ENCODE measurements at places on chromosomes 3 and 15.

DNA sequence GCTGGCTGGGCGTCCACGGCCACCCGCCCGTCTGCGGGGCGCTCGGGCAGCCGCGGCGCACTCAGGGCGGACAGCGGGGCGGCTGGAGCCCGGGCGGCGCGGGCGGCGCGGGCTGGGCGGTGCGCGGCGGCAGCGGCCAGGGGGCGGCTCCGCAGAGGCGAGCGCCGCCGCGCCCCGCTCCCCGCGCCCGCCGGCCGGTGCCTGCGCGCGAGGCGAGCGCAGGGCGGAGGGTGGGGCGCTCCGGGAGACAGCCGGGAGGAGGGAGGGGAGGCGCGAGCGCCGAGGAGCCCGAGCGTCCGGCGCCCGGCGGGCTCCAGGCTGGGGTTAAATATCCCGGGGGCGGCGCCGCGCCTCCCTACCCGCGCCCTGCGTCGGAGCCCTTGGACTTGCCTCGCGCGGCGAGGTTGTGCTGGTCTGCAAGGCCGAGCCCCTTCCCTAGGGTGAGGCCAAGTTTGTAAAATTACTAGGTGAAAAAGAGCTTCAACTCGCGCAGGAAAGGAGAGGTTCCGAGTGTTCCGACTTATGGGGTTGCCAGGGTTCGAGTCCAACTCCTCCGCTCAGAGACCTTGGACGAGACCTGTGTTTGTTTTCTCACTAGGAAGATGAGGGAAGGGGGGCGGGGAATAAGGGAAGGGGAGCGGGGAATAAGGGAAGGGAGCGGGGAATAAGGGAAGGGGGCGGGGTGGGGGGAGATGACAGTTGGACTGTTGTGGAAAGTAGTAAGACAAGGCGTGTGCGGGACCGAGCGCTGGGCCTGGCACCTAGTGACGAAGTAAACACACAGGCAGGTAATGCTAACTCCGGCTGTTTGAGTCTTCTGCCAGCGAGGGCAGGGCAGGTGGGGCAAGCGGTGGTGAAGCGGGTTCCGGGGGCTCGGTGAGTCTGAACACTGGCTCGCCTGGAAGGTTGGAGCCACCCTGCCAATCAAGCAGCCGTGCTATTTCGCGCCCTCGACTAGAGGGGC, at the start of gene TNFAIP8L3:
TSS of gene TNFAIP8L3 (minus strand) at position 301 of the 964 bp plus-strand sequence. CDS start 311 bp downstream, outside the sequence.
- no peak for DNase-seq

GRCh38 chr15:93973287-93973686, 258.1 kb upstream of the MCTP2 start:
- no peak for DNase-seq

GRCh38 chr3:141452045-141452444, 34.8 kb upstream of the RASA2 start:
- peak; percentile 70 for DNase-seq

DNA sequence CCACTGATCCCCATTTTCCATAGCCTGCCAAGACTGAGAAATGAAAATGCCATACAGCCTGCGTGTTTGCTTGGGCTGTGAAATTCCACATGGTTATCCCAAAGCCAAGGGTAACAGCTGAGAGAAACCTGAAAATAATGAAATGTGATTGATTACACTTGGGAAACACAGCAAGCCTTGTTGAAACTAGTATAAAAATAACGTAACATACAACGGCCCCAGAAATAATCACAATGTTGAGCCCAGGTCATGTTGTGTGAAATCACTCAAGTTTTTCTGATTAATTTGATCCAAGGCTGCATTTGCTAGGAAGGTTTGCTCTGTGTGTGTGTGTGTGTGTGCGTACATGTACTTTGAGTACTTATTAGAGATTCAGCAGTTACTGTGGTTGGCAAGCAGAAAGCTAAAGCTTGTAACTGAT, 269.0 kb downstream of the OXSM start:
- DNase-seq: no peak

DNA sequence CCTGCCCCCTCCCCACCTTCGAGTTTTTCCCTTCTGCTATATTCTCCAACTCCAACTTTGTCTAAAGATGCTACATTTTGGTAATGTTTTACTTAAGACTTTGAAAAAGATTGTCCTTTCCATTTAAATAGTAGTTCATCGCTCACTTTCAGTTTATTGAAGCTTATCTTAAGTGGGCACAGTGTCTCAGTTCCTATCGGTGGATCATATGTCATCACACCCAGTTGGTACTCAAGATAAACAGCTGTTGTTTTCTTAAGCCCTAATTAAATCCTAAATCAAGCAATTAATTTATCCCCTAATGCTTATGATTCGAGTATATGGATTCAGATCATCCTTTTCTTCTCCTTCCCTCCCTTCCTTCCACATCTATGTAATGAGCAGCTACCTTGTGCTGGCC, 210.7 kb downstream of the TLE3 start:
- DNase-seq: no peak

- no peak for DNase-seq
Observed at GRCh38 chr15:69555080-69555479, 102.5 kb downstream of the RPLP1 start.

DNA sequence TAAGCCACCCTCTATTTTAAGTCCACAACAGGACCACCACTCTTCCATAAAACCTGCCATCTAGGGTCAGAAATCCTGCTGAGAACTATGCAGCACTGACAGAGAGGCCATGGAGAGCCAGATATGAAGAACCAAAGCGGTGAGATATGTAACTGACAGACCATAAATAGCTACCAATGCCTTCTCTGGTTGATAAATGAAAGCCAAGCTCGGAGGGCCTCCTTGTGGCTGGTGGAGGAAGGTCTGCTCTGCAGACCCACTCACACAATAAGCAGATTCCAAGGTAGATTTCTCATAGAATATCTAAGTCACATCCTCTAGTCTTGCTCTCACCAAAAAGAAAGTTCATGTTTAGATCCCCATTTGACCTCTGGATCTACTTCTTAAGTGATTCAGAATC, 38.9 kb downstream of the RYK start:
- DNase-seq: no peak

- no peak for DNase-seq
Observed at GRCh38 chr3:71591101-71591500, 7.6 kb upstream of the FOXP1 start.

GRCh38 chr3:129199366-129199765, 15.7 kb upstream of the CNBP start:
- no peak for DNase-seq

DNA sequence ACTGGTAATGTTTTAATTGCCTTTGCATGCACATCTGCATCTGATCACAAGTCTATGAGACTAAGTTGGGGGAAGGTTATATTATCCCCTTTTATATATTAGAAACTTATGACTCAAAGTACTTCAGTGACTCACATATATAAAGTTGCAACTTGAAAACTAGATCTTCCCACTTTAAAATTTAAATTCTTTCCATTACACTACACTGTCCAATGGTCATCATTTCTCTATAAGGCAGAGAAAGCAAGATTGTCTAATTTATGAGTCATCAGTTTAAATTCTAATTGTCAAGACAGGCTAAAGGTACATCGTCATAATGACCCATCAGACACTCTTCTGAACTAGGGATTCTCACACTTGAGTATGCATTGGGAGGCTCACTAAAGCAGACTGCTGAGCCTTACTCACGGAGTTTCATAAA, 37.9 kb downstream of the CPA3 start:
- no peak for DNase-seq

DNA sequence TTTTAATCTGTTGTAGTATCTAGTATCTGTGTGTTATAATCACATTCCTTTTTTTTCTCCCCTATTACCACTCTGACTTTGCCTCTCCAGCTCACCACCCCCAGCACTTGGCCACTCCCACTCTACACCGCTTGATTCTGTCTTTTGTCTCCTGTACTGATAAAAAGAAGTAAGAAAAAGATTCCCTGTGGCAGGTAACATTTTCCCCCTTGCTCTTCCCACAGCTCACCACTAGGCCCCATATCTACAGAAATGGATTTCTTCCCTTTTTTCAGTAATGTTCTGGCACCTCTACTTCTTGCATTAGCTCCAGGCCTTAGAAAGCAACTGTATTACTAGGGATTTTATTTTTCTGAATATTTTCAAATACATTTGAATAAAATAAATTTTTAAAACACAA, 25.6 kb downstream of the KCNH8 start:
- DNase-seq: no peak

GRCh38 chr3:86801921-86802320, 189.0 kb downstream of the VGLL3 start:
- DNase-seq: no peak

- DNase-seq: no peak
Observed at GRCh38 chr3:39332525-39332924, 3.0 kb downstream of the CCR8 start.
